ENCODE measurements at places on chromosomes 16 and 17. TPM values are rescaled to one million over a fixed set of nuclear protein-coding genes. Genes with fewer than 3 reads are reported as not detected.

GRCh38 chr16:87329436-87330256 lies 12.5 kb upstream of the C16orf95 start:
- DNase-seq, result no peak

GRCh38 chr17:64402469-64402868 lies 11.8 kb upstream of the PECAM1 start:
- no peak for DNase-seq

DNA sequence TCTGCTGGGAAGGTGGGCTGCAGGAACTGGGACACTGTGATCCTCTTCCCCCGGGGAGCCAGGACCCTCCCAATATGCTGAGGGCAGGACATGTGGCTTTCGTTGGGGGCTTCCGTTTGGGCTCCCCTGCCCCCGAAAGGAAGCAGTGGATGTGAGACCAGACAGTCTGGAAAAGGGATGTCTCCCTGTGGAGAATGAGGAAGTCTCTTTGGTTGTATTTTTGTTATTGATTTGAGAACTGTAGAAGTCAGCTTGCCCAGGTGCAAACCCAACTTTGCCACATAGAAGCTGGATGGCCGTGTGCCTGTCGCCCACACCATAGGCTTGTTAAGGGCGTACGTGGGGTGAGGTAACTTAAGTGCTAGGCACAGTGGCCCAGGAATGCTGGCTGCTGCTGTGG lies 18.8 kb downstream of the LLGL2 start:
- DNase-seq, result no peak

GRCh38 chr17:82802075-82802780 lies 37.6 kb downstream of the ZNF750 start:
- DNase-seq, result peak; percentile 66

DNA sequence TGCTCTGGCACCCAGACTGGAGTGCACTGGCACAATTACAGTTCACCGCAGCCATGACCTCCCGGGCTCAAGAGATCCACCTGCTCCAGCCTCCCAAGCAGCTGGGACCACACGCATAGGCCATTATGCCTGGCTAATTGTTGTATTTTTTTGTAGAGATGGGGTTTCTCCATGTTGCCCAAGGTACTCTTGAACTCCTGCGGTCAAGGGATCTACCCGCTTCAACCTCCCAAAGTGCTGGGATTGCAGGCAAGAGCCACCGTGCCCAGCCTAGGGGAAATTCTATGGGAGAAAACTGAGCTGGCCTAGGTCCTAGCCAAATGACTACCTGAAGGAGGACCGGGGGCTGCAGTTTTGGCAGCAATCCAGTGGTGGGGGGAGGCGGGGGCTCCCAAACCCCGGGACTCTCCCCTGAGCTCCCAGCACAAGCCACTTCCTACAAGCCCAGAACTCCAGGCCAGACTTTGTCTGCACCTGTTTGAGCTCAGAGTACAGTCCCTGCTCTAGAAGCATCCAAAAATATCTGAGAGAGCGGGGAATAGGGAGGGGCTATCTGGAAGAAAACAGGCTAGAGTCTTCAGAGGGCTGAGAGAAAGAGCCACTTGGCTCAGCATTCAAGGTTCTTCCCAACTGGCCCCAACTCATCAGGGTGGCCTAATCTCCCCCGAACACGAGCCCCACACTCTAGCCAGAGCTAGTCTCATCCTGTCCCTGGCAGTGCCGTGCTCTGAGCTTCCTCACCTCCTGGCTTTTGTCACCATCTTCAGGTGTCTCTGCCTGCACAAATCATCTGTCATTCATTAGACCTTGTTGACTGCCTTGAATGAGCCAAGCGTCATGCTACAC lies 9.1 kb downstream of the SRL start:
- DNase-seq, result peak; percentile 31

DNA sequence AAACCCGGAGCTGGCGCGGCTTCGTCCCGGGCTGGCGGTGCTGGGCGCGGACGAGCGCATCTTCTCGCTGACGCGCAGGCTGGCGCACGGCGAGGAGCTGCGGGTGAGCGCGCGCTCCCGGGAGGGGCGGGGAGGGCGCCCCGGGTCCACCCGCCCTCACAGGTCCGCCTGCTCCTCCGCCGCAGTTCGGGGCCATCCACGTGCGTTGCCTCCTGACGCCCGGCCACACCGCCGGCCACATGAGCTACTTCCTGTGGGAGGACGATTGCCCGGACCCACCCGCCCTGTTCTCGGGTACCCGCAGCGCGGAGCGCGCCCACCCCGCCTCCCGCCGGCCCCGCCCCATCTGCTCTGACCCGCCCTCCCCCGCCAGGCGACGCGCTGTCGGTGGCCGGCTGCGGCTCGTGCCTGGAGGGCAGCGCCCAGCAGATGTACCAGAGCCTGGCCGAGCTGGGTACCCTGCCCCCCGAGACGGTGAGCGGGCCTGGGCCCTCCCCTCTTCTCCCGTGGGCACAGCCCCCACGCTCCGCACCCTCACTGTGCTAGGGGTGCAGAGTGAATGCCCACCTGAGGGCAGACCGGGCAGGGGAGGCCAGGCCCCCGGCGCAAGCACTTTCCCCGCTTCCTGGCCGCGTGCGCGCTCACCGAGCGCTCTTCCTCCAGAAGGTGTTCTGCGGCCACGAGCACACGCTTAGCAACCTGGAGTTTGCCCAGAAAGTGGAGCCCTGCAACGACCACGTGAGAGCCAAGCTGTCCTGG lies 1.4 kb downstream of the HAGHL start:
- DNase-seq, result peak; percentile 95

- no peak for DNase-seq
These were observed 3.1 kb downstream of the ITPRIPL2 start for GRCh38 chr16:19116711-19117449.

- DNase-seq, result no peak
These were observed 10.8 kb upstream of the RASD1 start for GRCh38 chr17:17506893-17507464.

DNA sequence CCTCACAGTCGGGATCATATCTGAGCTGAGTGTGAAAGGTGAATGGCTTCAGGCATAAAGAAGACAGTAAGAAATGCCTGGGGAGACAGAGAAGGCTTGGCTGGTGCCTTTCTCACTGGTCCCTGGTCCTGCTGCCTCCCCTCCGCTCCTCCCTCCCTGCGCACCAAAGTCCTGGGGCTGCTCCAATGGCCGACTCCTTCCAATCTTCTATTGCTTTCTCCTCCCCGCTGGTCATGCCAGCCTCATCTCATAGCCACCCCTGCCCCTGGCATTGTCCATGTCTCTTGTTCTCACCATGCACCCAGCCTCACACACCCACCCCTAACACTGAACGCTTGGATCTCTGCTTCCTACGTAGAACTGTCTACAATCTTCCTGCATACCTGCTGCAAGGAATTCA lies 18.0 kb downstream of the TLE7 start:
- DNase-seq, result no peak

GRCh38 chr17:12691173-12691572 lies 25.5 kb downstream of the MYOCD start:
- DNase-seq, result no peak

GRCh38 chr17:60598001-60598736 lies 1.8 kb upstream of the PPM1D start:
- DNase-seq, result no peak

DNA sequence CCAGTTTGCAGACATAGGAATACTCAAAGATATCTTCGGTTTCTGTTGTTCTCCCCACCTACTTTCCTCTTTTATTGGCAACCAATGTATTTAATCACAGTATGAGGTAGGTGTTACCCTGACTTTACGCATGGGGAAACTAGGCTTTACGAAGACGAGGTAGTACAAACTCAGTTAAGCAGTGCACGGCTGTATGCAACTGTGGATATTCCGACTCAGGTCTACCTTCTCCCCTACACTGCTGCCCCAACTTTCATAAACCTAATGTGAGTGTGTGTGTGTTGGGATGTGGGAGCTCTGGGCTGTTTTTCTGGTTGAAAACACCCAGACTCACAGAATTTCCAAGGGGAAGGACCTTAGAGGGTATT lies 1.2 kb upstream of the GPT2 start:
- DNase-seq, result no peak

GRCh38 chr17:17172001-17172939 lies 33.9 kb downstream of the PLD6 start:
- peak; percentile 65 for DNase-seq

DNA sequence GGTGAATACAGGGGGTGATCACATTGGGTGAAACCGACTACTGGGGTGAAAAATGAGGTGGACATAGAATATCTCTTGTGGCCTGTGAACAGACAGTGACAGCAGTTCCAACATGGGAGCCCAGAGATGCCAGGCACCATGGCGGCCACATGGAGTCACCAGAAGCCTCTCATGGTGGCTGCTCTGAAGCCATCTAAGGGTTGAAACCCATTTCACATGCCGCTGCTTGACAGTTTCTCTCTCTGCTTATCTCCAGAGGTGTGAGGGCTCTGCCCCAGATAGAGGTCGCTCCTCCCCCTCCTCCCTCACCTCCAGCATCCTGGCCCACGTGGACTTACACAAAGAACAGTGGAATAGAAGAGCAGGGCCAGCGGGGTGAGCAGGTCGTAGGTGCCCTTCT lies 37.9 kb upstream of the PIK3R6 start:
- no peak for DNase-seq

The CTRB1 gene
- total RNA-seq, result not detected

The SLC52A1 gene
- 0.10 TPM for total RNA-seq

The ITGAL gene
- 0.03 TPM for total RNA-seq

The PRDM7 gene
- total RNA-seq, result not detected

Data from H7 (cell line).